ENCODE measurements at places on chromosomes 6 and 20.

DNA sequence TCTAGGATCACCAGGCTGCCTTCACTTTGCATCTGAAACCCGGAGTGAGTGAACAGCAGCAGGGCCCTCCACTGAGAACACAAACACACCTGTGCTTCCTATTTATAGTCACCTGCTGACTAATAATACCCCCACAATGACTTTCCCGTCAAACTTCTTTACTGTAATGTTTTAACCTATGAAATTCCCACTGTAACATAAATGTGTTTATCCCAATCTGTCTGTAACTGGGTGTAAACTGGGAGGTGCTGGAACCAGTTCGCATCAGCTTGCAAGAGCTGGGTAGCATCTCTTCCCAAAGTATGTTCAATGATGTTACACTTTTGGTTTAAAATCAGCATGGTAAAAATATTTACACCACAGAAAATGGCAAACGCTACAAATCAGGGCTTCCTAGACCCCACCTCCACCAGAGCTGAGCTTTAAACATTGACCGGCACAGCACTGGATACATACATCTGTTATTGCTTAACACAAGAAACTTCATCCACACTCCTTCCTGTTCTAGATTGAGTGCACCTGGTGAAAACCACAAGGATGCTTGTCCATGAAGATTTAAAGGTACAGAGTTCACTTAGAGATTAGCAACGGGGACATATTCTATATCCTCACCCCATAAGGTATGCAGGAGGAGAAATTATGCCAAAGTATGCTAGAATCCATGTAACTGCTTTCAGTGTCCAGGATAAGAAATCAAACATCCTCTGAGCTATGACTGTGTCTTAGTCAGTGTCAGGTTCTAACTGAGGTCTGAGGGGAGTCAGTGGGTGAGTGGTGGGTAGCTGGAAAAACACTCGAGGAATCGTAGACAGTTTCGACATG, 79.0 kb downstream of the ALDH8A1 start:
- no peak for DNase-seq

DNA sequence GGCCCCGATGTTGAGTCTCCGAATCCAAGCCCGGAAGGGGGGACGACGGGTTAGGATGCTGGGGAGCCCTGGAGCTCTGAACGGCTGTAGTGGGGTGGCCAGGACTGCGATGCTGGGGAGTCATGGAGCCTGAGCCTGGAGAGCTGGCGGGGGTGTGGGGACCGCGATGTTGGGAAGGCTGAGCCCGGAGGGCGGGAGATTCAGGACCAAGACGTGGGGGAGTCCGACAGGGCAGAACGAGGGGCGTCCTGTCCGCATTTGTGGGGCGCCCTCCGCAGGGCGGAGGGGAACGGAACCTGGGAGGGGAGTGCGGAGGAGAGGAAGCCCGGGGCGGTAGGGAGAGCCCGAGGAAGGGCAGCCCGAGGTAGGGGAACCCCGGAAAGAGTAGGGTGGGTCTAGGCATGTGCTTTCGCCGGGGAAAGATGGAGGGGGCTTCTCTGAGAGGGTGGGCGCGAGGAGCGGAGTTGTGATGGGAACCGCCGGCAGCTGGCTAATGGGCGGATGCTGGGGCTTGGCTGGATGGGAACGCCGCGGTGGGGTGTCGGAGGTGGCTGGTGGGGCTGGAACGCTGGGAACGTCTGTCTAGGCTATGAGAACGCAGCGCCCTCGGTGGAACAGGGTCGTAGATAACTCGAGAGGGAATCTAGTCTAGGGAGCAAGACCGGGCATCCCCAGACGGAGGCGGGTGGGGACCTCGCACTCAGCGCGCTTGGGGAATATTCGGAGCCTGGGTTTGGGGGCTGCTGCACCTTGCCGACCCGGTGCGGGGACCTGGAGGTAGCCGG, 684 bp downstream of the PAQR8 start:
- DNase-seq = peak; percentile 63

GRCh38 chr6:52416629-52417151, 3.5 kb upstream of the EFHC1 start:
- no peak for DNase-seq

- DNase-seq = peak; percentile 89
Observed at GRCh38 chr20:25247956-25248785, at the start of gene PYGB. PYGB (plus strand) TSS chr20:25248085; CDS start chr20:25248179, 94 bp downstream.

DNA sequence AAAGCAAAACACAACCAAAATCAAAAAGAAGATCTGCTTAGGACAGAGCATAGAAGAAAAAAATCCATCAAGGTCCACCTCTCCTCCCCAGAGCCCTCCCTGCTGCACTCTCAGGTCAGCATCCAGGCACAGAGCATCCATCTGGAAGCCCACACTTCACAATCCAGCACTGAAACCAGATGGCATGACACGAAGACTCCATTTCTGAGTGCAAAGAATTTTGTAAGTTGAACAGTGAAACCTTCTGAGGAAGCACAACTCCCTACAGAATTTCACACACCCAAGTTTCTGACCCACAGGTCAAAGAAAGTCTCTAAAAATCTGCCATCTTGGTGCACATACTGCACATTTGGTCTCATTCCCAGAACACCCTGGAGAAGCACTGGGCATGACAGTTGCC, 128.8 kb upstream of the STXBP5 start:
- DNase-seq = no peak

DNA sequence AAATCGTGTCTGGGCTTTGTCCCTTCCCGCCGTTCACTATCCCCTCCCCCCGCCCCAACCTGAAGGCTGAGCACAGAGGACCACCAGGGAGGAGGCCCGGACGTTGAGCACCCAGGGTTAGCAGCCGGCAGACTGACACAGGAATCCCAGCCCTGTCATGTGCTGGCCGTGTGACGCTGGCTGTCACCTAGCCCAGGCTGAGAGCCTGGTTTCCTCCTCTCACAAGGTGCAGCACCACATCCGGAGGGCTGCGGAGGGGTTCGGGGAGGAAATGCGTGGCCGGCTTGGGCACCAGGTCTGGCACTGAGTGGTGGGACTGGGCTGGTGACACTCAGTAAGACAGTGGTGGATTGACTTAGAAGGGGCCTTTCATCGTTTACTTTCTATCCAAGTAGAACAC, 4.6 kb upstream of the LSM14B start:
- DNase-seq = no peak

DNA sequence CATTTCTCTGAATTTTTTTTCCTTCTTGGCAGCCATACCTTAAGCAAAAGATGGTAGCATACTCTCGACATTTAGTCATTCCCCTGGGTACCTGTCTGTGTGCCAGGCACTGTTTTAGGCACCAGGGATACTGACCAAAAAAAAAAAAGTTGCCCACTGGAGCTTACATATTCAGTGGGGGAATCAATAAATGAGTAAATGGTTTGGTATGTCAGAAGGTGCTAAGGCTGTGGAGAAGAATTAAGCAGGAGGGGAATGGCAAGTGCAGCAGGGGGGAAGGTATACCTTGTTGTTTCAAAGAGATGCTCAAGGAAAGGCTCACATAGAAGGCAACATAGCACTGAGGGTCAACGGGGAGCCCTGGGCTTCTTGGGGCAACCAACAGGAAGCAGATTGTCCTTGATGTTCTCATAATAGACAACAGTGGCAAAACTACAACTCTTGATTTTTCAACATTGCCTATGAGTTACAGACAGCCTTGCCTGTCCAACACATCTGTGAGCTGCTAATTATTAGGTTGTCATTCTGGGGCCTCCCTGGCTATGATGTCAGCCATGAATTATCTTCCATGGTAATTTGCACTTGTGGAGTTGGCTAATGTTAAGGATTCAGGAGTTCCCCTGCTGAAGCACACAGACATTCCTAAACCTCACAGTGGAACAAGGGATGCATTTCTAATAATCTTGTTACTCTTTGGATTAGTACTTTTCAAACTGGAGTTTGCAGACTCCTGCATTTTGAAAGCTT, 19.6 kb downstream of the NT5E start:
- DNase-seq = no peak

DNA sequence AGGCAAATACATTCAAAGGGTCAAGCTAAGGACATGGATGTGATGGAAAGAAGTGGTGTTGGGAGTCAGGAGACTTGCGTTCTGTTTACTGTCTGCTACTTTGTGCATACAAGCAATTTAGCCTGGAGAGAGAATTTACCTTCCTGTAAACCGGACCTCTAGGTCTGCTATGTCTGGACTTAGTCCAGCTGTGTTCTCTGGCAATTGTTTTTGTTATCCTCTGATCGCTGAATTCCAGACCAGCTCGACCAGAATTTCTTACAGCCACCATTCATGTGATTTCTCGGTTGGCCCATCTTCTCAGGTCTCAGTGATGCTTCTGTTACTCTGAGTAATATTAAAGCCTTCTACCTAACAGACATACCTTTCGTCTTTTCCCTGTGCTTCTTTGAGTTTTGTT, 75.2 kb downstream of the LRRC1 start:
- DNase-seq = peak; percentile 65

DNA sequence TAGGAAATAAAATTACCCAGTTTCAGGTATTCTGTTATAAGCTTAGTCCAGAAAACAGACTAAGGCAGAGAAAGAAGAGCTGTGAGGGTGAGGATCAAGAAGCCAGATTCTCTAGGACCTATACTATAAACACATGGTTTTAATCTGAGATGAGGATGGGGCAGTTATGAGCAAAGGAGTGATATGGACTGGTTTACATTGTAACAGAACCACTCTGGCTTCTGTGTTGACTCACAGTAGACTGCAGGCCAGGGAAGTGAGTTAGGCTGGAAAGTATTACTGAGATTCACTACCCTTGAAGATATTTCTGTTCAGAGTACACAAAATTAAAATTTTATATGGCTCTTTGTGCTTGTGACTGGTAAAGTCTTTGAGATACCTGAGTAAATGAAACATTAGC, 3.2 kb upstream of the RWDD1 start:
- DNase-seq = no peak

GRCh38 chr20:46202766-46203509, 84.8 kb downstream of the CD40 start:
- no peak for DNase-seq

DNA sequence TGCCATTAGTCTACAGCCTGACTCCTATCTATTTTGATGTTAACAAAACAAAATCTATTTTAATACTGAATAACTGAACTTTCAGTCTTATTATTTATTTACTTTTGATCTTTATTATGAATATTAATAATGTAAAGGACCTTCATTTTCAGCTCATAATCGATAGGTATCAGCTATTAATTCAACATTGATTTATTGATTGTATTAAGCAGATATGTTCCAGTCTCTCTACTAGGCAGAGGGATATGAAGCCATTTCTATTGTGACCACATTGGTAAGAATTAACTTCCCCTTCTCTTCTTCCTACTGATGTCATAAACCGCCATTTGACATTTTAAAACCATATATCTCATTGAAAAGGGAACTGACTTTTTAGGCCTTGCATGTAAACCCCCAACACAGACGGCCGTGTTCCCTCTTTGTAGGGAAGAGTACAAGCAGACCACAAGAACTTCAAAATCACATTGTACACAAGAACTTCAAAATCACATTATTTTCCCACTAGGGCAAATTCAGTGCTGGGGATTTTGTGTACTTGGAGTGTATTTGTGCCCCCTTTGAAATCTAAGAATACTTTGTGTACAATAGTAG, 69.5 kb upstream of the FABP7 start:
- no peak for DNase-seq

DNA sequence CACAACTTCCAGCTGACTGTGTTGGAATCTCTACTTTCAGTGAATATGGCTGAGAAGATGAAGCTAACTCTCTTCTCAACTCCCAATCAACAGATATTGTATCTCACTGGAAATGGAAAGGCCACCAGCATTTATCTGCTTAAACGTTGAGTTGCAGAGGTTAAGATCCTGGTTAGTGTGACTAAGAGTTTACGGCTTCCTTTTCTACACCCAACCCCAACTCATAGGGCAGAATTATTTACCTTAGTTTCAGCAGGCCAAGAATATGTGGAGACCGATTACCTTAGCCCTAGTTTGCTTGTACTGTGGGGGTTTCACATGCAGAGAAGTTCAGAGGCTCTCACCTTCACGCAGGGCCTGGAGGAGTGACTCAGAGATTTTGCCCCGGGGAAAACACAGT, 1026.6 kb downstream of the EYS start:
- peak; percentile 83 for DNase-seq

GRCh38 chr6:252775-253535, 39.3 kb upstream of the DUSP22 start:
- DNase-seq = no peak

GRCh38 chr6:119119989-119120388, 41.5 kb upstream of the FAM184A start:
- no peak for DNase-seq

GRCh38 chr6:32807020-32807580, 9.7 kb downstream of the HLA-DOB start:
- no peak for DNase-seq

- no peak for DNase-seq
Observed at GRCh38 chr6:137933696-137934095, 66.6 kb downstream of the TNFAIP3 start.

GRCh38 chr6:22069306-22069800, 227.5 kb downstream of the PRL start:
- DNase-seq = no peak
